ENCODE measurements at places on chromosomes 5 and 9. TPM values are rescaled to one million over a fixed set of nuclear protein-coding genes. Genes with fewer than 3 reads are reported as not detected.

CARTPT gene
- total RNA-seq = 12.7 TPM

MYORG gene
- total RNA-seq = 11.0 TPM

ISL1 gene
- total RNA-seq = not detected

DNA sequence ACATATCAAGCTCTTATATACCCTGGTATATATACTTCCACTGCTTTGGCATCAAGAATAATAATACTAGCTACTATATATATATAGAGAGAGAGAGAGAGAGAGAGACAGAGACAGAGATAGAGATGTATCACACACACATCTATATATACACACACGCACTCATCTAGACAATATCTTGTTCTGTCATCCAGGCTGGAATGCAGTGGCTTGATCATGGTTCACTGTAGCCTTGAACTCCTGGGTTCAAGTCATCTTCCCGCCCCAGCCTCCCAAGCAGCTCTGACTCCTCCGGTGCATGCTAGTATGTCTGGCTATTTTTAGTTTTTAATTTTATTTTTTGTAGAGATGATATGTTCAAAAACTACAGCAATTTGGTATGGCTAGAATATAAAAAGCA, 22.5 kb downstream of the ANKHD1 start:
- H3K4me3 ChIP-seq = no peak overlapping the region
- H3K4me1 ChIP-seq = no peaks in the 10 kb centered on the region

DNA sequence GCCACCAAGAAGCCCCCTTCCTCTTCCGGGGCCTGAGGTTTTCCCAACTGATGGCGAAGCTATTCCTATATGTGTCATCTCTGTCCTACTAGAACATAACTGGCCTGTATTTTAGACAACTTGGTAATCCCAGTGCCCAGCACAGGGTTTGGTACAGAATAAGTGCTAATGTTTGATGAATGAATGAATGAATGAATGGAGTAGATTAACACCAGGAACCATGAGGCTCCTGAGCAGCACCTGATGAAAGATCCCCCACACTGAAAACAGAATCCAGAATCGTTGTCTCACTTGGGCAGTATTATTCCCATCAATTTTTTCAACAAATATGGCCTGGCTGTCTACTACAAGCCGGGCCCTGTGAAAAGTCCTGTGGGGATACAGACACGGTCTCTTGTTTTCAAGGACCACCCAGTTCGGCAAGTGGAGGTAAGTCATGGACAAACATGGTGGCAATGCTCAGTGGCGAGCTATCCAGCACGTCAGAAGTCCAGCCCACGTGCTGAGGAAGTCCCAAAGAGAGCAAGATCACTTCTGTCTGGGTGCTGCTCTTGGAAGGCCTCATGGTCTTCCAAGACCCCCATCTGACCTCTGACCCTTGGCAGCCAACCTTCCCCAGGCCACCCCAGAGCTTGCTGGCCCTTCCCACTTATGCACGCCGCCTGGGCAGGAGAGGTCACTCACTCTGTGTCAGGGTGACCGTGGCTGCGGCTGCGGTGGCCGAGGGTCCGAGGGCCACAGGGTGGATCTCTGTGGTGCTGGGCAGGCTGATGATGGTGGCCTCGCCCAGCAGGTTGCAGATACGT, 1.0 kb downstream of the NAIF1 start:
- no peaks in the 10 kb centered on the region for H3K27me3 ChIP-seq
- H3K4me1 ChIP-seq = peaks cover 24% of the 10 kb centered on the region
- peaks cover 23% of the 10 kb centered on the region for H3K36me3 ChIP-seq
- no peak overlapping the region for H3K27ac ChIP-seq

DNA sequence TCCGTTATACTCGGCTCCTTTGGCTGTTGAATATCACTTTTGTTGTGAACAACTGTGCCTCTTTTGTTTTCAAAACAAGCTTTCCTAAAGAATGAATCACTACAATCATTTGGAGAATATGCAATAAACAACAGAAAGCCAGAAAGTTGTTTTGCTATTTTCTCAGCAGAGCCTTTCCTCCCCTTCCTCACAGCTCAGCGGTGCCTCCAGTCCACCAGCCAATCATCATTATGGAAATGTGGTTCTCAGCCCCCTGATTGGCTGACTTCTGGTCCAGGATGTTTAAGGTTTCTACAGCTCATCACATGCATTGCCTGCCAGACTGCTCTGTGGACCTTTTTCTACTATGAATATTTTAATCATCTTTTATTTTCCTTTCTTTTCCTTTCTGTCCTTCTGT, 9.1 kb upstream of the ZNF608 start:
- DNase-seq = no peak
- no peaks in the 10 kb centered on the region for H3K4me1 ChIP-seq
- no peak overlapping the region for H3K4me3 ChIP-seq
- no peaks in the 10 kb centered on the region for H3K36me3 ChIP-seq

GRCh38 chr9:18382243-18382642, 91.7 kb upstream of the ADAMTSL1 start:
- H3K4me3 ChIP-seq = peak overlapping the region; percentile 24
- H3K27ac ChIP-seq = peak overlapping the region; percentile 39
- peaks cover 16% of the 10 kb centered on the region for H3K4me1 ChIP-seq
- no peaks in the 10 kb centered on the region for H3K36me3 ChIP-seq
- H3K27me3 ChIP-seq = no peaks in the 10 kb centered on the region

DNA sequence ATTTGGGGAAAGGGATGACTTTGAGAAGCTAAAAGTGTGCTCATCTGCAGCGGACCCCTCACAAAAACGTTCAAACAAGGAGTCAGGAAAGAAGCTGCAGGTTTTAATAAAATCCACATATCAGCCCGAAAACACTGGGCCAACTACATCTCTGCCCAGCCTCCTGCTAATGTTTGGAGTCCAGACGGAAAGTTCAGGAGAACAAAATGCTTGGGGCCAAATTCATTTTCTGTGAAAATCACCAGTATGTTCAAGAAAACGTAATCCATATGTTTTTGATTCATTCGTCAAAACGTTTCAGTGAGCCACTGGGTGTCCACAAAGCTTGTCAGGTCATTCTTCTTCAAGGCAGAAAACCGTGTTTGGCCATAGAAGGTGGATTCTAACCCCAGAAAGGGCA, 87.5 kb upstream of the GAS1 start:
- no peaks in the 10 kb centered on the region for H3K27me3 ChIP-seq
- DNase-seq = no peak
